ENCODE measurements at places on chromosomes 1 and 21.

- DNase-seq, result no peak
Observed at GRCh38 chr1:110185181-110185580, 24.9 kb upstream of the KCNC4 start.

- no peak for DNase-seq
Observed at GRCh38 chr1:238649200-238649599, 737.2 kb upstream of the CHRM3 start.

GRCh38 chr1:19547814-19548213 is 62.5 kb upstream of the CAPZB start:
- no peak for DNase-seq

GRCh38 chr1:246373828-246374569 is 133.1 kb downstream of the SMYD3 start:
- no peak for DNase-seq

DNA sequence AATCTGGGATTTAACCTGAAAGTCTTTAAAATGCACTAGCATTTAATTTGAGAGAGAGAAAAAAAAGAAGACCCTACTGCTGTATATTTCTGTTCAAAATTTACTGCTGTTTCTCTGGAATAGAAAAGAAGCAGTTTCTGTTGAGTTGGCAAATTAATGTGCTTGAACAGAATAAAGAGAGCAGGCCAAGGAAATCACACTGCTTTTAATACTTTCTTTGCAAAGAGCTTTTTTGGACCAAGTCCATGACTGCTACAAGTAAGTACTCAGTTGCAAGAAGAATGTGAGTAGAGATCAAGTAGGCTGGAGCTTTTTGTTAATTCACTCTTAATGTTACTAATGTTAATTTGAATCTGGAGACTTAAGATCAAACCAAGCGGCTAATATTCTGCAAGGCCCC is 336.2 kb upstream of the SGIP1 start:
- no peak for DNase-seq

GRCh38 chr1:145804235-145805045 is 19.5 kb downstream of the RNF115 start:
- no peak for DNase-seq

DNA sequence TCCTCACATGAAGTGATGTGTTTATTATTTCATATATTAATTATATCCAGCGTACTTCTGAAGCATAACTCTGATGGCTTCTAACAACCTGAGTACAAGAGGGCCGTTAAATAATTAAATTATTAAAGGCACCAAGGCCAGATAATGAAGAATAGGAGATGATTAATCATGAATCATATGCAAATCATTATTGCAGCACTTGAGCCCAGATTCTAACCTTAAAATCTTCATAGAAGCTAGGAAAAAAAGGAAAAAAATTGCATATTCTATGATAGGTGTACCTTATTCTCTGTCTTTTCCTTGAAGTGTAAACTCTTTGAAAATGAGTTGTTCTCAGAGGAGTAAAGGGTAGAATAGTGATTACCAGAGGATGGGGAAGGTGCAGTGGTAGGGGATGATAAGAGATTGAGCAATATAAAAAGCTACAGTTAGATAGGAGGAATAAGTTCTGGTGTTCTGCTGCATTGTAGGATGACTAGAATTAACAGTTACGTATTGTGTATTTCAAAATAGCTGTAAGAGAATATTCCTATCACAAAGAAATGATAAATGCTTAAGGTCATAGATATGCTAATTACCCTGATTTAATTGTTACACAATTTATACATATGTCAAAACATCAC is 51.1 kb downstream of the SWT1 start:
- no peak for DNase-seq

- no peak for DNase-seq
Observed at GRCh38 chr21:39675993-39676661, 63.4 kb downstream of the B3GALT5 start.

DNA sequence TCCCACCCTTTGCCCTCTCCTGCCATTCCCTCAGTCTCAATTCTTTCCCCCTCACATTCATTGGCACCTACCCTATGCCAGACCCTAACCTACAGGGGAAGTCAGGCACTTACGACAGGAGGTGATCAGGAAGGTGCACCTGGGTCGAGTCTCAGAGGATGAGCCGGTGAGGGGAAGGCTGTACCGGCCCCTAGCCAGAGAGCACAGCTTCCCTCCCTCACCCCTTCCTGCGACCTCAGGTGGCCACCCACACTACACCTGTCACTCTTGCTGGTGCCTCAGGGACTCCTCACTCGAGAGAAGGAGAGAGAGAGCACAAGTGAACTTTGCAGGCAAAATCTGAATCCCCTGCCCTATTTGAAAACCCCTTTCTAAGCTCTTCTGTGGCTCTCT is 1.7 kb upstream of the MYOM3 start:
- no peak for DNase-seq

- DNase-seq, result no peak
Observed at GRCh38 chr21:45764792-45765191, 121.3 kb downstream of the PCBP3 start.

DNA sequence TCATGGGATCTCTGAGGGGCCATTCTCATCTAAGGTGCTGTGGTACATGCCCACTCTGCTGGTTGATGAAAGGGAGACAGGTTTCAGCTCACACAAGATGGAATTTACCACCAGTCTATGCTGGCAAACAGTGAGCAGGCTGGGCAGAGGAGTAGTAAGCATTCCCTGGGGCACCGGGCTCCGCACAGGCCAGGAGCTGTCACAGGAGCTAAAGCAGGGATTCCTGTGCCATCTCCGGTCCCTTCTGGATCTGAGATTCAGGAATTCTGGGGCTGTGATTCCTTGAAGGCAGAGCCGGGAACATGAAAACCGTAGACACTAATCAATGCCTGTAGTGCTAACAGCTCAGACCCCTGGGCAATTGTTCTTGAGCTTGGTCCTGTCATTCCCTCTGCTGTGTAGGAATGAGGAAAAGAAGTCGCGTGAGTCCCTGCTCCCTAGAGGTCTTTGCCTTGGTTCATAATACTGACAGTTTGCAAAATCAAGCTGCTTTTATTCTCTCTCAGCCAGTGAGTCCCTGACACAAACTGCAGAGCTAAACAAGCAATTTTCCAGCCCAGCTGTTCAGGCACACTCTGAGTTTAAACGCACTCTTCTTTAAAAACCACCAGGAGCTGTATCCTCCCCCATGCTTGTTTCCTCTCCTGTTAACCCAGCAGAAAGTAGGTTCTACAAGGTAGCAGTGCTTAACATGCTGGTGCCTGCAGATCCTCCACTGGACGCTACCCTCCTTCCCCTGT is 52.5 kb downstream of the MDM4 start:
- no peak for DNase-seq

- no peak for DNase-seq
Observed at GRCh38 chr1:116426401-116426800, 53.4 kb downstream of the ATP1A1 start.

DNA sequence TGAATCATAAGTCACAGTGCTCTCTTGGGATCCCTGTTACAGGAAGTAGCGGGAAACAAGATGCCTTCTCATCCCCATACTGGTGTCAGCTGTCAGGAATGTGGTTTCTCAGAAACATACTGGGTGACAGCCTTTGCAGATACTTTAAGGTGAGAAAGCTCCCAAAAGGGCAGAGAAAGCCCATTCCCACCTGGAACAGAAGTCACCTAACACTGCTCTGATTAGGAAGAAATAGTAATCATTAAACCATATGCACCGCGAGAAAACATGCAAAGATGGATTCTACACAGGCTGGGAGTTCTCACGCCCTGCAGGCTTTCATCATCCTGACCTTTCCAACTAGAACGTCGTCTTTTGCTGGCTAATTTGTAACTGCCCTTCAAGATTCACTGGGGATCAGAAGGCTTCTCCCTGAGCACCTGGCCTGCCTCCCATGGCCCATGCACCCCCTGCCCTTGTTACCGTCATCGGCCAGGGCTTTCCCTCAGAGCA is 46.2 kb upstream of the SLC44A3 start:
- no peak for DNase-seq

DNA sequence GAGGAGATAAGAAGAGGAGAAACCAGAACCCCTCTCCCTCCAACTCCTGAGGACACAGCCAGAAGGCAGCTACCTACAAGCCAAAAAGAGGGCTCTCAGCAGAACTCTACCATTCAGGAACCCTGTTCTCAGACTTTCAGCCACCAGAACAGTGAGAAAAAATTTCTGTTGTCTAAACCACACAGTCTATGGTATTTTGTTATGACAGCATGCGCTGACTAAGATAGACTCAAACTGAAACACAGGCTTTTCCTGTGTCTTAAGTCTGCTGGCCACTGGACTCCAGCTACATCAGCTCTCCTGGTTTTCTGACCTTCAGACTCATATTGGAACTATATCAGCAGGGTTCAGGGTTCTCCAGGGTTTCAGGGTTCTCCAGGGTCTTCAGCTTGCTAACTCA is 126.5 kb upstream of the TNFSF4 start:
- no peak for DNase-seq

DNA sequence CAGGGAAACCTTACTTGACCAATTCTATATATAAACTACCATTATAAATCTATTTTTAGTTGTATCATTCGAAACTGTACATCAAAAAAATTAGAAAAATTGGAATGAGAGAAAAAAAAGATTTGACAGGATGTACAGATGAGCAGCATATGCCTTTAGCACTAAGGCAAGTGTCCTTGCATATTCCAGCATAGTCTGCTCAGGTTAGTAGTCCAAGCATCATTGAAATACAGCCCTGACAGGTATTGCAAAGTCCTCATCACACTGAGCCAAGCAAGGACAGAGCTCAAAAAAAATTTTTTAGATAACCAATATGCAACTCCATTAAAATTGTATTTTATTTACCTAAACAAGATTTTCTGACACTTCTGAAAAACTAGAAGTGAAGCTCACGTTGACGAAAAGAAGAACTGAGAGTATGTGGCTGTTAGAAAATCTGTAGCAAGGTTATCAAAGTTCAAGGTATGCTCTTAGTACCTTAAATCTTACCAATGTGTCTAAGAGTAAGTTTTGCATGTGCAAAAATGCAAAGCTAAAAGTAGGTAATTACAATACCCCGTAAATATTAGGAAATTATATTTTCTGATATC is 465.6 kb upstream of the ADGRL4 start:
- no peak for DNase-seq

Measured in inflammatory macrophage (primary cell).